Activated T-cell treated with anti-CD3 and anti-CD28 coated beads, Interleukin-2, amount 50 U/mL, for 1 hour (primary cell): ENCODE measurements at places on chromosomes 1 and 21.

- no peak for DNase-seq
Observed at GRCh38 chr1:94083681-94084080, 37.3 kb downstream of the ABCA4 start.

DNA sequence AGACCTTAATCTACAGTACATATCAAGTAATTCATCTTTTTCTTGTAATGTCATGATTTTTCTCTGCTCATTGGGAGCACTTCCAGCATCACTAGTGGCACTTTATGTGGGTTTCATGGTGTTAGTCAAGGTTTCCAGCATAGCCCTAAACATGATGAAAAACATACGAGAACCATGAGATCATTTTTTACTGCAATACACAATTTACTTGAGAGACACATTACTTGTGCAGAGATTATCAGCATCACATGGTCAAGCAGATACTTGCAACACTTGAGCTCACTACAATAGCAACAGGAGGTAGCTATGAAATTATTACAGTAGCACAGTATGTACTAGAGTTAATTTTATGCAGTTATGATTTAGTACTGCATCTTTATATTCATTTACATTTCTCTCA lies 36.4 kb downstream of the ITGB3BP start:
- DNase-seq, result no peak

DNA sequence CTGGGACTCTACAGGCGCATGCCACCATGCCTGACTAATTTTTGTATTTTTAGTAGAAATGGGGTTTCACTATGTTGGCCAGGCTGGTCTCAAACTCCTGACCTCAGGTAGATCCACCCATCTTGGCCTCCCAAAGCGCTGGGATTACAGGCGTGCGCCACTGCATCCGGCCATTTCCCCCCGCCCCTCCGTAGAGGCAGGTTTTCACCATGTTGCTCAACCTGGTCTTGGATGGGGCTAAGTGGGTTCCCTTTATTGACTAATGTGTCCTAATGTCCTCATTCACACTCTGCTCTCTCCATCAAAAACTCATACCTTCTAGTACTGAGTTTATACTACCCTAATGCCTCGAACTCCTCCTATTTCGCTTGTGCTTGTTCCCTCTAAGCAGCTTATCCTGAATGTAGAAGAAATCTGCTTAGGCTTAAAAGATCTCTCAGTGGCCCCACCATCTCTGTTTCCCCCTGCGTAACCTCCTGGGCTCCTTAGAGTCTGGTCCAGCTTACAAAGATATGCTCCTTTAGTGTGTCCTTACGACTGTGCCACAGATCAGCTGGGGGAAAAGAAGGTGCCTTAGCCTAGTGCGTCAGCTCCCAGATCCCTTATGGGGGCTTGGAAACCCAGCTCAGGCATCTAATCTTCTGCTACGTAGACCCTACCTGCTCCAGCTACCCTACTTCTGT lies 8.0 kb downstream of the GNAT2 start:
- DNase-seq, result no peak

- DNase-seq, result no peak
Observed at GRCh38 chr1:174206148-174206836, 47.0 kb downstream of the RABGAP1L start.

- DNase-seq, result no peak
Observed at GRCh38 chr21:32475162-32475812, 62.8 kb downstream of the EVA1C start.

DNA sequence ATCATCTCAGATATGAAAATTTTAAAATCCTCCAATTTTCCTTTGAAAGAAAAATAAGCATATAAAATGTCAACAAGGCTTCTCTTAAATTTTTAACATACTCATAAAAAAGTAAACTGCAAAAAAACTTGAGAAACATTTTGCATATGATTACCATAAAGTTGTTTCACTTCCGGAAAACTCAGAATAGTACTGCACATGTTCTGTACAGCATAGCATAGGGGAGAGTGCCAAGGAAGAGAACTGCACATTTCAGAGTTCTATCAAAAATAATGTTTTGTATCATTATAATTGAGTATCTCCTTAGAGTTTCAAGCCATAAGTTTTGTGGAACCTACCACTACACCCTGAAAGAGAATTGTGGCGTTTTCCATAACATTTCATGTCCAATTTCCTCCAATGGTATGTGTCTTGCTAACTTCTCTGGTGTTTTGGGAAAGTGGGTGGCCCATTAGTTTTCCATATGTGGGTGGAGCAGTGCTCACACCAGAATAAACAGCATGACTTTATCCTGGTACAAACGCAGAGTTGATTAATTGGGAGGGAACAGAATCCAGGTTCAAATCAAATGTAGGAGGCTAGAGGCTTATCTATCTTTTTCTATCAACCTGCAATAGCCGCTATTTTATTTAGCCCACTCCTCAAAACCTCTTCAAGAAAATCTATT lies 430.9 kb downstream of the LMO4 start:
- DNase-seq, result no peak

- DNase-seq, result no peak
Observed at GRCh38 chr1:76268341-76268740, 193.8 kb downstream of the ST6GALNAC3 start.

- no peak for DNase-seq
Observed at GRCh38 chr1:33005838-33006421, 30.8 kb downstream of the AK2 start.

GRCh38 chr1:48017716-48018115 lies 20.5 kb upstream of the TRABD2B start:
- DNase-seq, result no peak
